ENCODE measurements at places on chromosomes 7 and 10.

GRCh38 chr7:94368371-94368791, 26.3 kb upstream of the COL1A2 start:
- DNase-seq = no peak

- DNase-seq = no peak
Measured at GRCh38 chr7:139482662-139483466, 609 bp downstream of the KLRG2 start.

DNA sequence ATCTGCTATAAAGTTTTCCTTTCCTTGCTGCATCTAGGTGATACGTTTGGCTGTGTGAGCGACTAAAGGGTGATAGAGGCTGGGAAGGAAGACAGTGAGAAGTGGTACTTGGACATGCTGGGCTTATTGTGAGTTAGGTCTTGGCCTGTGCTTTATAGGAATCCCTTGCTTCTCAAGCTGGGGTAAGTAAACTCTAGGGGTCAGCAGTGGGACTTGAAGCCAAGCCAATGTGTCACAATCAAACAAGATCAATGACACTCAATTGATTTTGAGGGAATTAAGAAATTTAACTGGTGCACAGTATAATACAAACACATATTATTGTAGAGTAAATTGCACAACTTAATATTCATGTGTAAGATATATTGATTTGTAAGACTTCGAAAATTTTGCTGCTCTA, 155.8 kb upstream of the AOAH start:
- no peak for DNase-seq

- no peak for DNase-seq
Measured at GRCh38 chr7:20952916-20953315, 166.2 kb upstream of the SP8 start.

- DNase-seq = no peak
Measured at GRCh38 chr10:123274306-123275135, 120.3 kb downstream of the BUB3 start.

DNA sequence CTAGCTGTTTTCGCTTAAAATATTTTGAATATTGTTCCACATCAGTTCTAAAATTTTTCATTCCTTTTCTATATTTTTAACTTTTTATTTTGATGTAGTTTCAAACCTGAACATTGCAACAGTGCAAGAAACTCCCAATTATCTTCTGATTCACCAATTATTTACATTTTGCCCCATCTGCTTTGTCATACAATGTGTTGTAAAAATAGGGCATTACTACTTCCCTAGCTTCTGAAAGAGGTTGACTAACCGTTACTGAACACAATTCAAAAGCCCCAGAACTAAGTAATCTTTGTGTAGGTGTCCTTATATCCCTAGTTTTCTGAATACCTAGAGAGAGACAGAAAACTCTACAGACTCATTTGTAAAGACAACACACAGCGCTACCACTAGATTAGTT, 86.7 kb downstream of the AVL9 start:
- DNase-seq = no peak

GRCh38 chr7:46512891-46513413, 591.9 kb upstream of the IGFBP3 start:
- DNase-seq = no peak

DNA sequence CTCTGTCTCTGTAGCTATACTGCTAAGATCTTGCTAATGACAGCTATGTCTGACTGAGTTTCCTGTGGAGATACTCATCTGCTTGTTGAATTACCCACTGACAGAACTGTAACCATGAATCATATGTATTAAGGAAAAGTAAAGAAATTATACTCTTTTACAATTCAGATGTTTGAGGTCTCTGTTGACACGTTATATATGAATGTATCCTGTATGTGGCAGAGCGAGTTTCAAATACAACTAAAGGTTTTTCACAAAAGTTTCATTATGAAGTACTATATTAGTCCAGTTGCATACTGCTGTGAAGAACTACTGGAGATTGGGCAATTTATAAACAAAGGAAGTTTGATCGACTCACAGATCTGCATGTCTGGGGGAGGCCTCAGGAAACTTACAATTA, 232.5 kb downstream of the CDK14 start:
- no peak for DNase-seq

DNA sequence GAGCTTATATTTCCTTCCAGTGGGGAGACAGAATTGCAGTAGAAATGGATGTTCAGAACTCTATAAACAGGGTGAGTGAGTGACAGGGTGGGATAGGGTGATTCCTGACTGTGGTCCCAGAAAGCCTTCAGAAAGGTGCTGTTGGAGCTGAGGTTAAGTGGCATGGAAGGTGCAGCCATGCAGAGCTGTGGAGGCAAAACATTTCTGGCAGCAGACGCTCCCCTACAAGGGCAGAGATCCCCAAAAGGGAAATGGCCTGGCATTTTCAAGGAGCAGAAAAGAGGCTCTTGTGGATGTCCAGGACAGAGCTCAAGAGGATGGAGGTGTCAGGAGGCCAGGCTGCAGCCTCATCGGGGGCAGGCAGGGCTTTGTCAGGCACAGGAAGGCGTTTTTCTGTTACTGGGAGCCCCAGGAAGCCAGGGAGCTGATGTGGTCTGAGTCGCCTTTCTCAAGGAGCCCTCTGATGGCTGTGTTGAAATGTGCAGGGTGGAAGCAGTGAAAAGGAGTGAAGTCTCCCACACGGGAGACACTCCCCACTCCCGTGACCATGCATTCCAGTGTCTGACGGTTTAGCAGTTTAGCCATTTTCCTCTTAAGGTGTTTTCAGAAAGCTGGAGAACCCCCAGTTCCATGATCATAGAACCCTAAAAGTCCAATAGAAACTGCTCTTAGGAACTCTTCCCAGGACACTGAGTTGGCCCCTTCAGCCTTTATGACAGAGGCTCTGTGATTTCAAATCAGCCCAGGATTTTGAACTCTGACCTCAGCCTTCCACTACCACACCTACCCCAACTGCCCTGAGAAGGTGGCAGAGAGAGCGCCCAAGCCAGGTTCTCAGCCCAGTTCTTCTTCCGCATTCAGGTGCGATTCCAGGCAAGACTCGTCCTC, 96.2 kb downstream of the C10orf105 start:
- no peak for DNase-seq

DNA sequence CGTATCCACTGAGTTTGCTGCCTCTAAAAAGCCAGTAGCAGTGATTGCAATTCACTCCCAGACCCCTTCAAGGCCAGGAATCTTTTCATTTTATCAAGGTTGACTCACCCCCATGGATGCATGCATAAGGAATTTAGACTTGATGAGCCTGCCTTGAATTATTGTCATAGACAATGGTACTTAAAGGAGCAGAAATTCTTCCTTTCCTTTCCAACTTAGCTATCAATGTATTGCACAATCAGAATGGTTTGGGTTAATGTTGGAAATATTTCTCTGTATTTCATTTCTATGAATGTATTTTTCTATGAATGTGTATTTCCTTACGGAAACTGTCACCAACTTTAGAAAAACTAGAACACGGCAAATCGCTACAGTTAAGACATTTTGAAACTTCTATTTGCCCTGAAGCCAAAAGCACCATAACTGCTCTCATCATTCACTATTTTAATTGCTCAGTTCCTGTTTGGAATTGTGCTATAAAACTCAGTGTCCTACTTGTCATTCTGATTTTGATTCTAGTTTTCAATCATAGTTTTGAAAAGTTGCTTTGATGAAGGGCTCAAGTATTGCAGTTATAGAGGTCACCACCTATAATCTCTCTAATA, 355.7 kb upstream of the AKR1E2 start:
- DNase-seq = no peak

DNA sequence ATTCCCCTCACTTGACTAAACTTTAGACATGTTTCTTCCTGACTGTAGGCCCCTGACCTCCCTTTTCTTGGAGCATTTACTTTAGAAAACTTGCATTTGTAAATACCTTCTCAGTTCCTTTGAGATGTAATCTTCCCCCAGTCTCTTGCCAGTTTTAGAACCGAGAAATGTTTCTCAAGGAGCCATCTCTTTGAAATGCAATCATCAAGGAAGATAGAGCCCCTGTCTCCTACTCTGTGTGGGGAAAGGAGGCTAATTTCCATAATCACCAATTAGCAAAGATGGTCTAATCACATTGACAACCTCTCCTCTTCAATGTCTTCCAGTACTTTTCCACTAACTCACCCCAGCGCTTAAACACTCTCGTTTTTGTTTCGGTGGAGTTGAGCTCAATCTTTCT, 70.0 kb upstream of the SMIM30 start:
- no peak for DNase-seq

DNA sequence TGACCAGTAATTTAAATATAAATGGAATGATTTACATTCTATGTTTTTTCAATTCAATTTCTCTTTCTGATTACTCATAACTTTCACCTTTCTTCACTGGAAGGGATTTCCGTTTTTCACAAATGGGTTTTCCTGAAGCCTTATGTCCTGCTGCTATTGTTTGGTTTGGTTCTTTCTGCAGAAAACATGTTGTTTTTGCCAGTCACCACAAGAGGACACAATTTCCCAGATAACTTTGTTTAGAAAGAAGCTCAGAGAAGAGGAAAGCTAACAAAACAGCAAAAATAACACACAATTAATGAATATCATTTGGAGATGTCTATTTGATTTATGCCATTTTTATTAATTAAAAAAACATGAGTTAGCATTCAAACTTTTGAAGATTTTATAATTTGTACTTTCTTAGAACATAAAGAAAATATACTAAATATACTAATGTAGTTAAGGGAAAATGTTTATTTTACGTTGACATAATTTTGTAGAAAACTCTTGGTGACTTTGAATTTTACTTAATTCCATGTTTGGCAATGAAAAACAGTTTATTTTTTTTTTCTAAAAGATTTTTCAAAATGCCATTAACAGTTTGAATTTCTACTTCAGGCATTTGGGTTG, 4.6 kb upstream of the TWIST1 start:
- DNase-seq = no peak

DNA sequence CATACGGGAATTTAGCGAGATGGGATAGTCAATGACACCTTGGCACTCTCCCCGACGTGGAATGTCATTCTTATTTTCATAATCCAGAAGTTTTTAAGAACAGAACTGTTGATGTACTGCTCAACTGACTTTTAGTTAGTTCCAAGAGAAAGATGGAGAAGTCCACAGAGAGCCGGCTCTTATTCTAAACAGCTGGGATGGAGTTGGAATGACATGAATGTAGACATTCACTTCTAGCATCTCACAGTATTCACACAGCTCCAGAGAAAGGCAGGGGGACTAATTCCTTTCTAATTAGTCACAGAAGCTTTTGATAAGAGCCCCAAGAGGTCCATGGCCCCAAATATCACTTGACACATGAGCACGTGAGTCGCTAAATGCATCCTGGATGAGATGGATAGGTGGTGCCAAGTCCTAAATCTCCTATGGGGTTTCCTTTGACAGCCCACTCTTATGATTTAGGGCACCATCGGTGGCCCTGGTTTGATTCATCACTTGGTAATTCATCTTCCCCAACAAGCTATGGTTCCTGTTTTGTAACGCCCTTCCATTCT, 420.3 kb upstream of the AUTS2 start:
- no peak for DNase-seq

DNA sequence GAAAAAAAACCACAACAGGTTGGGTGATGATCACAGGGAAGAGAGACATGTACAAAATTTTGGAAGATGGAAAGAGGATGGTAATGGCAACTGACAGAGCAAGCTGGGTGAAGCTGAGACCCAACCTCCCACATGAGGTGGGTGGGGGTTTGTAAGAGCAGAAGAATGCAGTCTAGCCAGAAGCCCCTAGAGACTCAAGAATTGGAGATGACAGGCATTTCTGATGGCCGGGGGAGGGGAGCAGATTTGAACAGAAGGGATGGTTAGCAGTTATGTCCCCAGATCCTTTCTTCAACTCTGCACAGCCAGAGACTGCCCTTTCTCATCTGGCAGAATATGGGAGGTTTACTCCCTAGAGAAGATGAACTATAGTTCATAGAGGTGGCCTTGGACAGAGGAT, 208.0 kb downstream of the GALNT17 start:
- DNase-seq = no peak

GRCh38 chr10:100470367-100470766, 7.6 kb downstream of the WNT8B start:
- no peak for DNase-seq
